ENCODE measurements at places on chromosomes 5 and 9. TPM values are rescaled to one million over a fixed set of nuclear protein-coding genes. Genes with fewer than 3 reads are reported as not detected.

DNA sequence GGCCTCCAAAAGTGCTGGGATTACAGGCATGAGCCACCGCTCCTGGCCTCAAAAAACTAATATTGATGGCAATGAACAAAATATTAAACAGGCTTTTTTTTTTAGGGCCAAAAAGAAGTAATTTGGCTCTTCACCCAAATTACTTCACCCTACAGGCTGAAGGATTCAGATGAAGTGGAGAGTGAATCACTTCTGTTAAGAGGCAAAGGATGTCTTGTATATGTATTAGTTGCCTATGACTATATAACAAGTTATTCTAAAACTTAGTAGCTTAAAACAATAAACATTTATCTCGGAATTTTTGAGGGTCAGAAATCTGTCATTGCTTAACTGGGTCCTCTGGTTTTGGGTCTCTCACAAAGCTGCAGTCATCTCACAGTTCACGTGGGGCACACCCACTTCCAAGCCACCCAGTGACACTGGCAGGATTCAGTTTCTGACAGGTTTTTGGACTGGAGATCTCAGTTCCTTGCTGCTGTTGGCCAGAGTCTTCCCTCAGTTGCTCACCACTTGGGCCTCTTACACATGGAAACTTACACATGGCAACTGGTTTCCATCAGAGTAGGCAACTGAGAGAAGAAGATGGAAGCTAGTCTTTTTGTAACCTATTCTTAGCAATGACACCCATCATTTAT is 66.7 kb downstream of the IQGAP2 start:
- DNase-seq, result no peak

Gene SH3PXD2B
- total RNA-seq, result 63.0 TPM

DNA sequence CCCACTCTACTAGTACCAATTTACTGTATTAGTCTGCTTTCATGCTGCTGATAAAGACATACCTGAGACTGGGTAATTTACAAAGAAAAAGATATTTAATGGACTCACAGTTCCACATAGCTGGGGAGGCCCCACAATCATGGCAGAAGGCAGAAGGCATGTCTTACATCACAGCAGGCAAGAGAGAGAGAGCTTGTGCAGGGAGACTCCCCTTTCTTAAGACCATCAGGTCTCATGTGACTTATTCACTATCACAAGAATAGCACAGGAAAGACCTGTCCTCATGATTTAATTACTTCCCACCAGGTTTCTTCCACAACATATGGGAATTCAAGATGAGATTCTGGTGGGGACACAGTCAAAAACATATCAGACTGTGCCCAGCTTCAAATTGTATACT is 11.5 kb downstream of the UGT3A1 start:
- DNase-seq, result no peak

DNA sequence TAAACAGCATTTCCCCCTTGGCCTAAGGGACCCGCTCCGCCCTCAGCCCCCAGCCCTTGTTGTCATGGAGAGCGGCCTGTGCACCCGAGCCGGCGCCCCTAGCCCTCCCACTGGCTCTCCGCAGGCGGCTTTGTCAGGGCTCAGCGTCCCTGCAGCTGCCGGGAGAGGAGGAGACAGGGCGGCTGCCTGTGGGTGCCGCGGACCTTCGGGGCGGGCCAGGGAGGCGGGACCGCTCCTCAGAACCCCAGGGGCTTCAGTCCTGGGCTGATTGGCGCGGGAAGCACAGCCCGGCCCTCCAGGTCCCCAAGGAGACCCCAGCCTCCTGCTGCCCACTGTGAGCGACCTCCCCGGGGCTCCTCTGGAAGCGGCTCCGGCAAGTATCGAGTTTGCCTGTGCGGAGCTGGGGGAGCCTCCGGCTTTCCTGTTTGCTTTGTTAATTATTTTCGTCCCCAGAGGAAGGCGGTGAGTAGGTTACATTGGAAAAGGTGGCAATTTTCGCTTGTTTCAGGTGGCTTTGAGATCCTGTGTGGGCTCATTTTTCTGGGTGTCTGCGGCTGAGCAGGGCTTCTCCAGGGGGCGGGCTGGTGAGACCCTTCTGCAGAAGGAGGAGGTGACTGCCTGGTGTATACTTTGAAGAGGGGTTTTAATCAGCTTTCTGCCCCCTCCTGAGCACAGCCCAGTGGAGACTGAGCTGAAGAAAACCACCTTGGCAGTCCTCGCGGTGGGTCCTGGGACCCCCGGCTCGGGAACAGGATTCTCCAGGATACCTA is at the start of gene FGD3:
TSS of gene FGD3 (plus strand) at position 256 of the 770 bp plus-strand sequence. CDS start 28,734 bp downstream, outside the sequence.
- DNase-seq, result peak; percentile 81

DNA sequence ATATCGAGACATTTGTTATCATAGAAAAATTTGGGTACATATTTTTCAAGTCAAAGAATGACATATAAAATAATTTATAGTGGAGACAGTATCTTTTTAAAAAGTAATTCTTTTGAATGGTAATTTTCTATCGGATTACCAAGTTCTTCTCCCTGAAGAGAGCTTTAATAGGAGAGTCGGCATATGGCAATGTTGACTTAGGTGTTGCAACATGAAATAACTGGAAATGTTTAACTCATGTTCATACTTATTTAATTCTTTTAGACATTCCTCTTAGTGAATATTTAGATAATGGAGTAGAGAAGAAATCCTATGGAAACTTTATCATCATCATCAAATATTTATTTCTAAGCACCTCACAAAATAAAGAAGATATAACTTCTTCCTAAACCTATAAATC is 118.2 kb upstream of the CTNND2 start:
- DNase-seq, result peak; percentile 7

DNA sequence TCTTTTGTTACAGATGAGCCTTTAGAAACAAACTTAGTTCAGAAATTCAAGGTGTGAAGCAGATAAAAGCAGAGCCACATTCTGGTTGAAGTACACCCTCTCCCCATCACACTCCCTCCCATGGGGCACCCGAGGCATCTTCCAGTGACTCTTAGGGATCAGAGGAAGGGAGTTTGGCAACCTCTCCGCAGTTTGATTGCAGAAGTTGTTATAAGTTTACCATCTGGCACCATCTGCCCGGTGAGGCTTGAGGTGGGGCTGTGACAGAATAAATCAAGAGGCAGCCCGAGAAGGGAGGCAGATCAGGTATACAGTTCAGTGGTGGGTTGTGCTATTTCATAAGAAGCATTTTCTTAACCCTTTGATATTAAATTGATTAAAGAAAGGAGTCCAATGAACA is 458.6 kb upstream of the CLINT1 start:
- no peak for DNase-seq

Gene DND1
- total RNA-seq, result not detected

- no peak for DNase-seq
Measured at GRCh38 chr5:75055727-75056144, 3.4 kb upstream of the GCNT4 start.

Gene SLC6A7
- total RNA-seq, result not detected

Gene DDX4
- total RNA-seq, result not detected

DNA sequence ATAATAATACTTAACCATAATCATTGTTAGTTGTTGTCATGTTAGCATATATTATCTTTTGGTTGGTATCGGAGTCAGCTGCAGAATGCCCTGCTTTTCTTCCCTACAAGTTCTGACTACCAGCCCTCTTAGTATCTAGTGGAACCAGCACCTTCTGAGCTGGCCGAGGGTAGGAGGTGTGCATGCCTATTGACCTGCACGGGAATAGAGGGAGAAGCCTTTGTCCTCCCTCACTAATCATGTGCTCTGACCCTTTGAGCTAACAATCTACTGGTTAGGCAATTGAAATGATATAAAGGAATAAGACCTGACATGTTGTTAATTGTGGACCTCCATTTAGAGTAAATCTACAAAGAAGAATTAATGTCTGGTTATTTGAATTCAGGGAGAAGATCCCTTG is 4.1 kb downstream of the PCSK5 start:
- DNase-seq, result no peak

Gene ANKRD31
- not detected for total RNA-seq

Gene HRCT1
- total RNA-seq, result 28.7 TPM

- no peak for DNase-seq
Measured at GRCh38 chr9:109537288-109537687, 39.2 kb upstream of the PTPN3 start.

Gene FOXI1
- total RNA-seq, result 0.18 TPM

DNA sequence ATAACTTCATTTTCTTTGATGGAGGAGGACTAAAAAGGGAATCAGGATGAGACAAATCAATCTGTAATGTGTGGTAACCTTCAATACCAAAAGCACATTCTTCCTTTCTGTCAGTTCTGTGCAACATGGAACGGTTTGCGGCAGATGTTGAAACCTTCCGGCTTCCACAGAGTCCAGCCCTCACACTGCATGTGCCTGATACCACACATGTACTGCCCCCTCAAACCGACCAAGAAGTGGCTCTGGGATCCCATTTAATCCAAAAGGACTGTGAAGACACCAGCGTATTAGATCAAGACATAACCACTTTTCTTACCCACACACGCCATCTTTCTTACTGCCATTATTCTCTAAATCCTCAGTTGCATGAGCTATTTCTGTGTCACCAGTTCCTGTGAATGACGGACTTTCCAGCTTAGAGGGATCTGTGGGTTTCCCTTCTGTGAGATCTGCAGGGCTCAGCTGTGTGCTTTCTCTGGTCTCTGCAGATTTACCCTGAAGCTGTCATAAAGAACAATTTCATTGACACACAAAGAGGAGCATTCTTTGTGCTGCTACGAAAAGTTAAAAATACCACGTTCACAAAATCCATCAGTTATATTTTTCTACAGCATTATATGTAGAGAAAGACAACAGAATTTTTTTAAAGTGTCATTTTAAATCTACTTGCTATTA is 25.8 kb downstream of the NSUN2 start:
- DNase-seq, result no peak

Gene POLR3G
- not detected for total RNA-seq

DNA sequence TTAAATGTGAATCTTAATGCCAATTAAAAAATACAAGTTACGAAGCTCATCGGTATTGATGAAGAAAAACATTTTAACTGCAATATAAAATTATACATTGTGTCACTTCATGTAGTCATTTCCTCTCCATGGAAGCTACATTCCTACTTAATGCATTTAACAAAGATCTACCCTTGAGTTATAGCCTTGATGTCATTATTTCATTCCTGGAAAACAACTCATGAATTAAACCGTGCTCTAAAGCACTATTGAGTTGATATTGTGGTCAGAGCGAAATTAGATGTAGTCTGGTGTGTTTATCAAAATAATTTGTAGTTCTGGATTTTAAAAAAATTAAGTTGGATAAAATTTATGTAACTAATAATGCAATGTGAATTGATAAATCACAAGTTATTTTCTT is 11.1 kb downstream of the C5orf47 start:
- no peak for DNase-seq

- no peak for DNase-seq
Measured at GRCh38 chr9:121204121-121204520, 2.5 kb upstream of the RAB14 start.

- DNase-seq, result no peak
Measured at GRCh38 chr5:174665347-174665746, 59.0 kb upstream of the MSX2 start.

- no peak for DNase-seq
Measured at GRCh38 chr5:89946508-89946907, 463.0 kb downstream of the CETN3 start.

Gene PTPA
- total RNA-seq, result 16.5 TPM

Gene SOX30
- total RNA-seq, result not detected

DNA sequence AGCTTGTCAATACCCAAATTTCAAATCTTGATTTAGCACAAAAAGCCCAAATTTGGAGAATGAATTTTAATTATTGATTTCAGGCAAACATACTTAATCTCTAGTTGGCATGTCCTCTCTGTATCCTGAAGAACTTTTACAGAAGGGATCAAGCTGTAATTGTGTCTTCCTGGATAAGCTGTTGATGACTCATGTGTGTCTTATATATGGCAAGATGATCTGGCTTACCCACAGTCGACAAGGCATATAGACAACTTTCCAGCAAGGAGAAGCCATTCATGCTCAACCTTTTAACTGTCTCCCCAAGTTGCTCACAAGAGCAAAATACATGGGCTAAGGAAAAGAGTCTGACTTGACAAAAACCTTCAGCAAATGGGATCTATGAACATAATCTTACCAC is 112.5 kb upstream of the SLCO6A1 start:
- no peak for DNase-seq

- no peak for DNase-seq
Measured at GRCh38 chr9:89394412-89394811, 76.1 kb downstream of the SECISBP2 start.

Gene FCN2
- total RNA-seq, result not detected

- no peak for DNase-seq
Measured at GRCh38 chr5:143772621-143773020, 39.3 kb upstream of the HMHB1 start.

- DNase-seq, result no peak
Measured at GRCh38 chr5:72555871-72556270, 48.7 kb upstream of the ZNF366 start.

Gene FOXD4L5
- not detected for total RNA-seq

Gene CDC25C
- not detected for total RNA-seq

DNA sequence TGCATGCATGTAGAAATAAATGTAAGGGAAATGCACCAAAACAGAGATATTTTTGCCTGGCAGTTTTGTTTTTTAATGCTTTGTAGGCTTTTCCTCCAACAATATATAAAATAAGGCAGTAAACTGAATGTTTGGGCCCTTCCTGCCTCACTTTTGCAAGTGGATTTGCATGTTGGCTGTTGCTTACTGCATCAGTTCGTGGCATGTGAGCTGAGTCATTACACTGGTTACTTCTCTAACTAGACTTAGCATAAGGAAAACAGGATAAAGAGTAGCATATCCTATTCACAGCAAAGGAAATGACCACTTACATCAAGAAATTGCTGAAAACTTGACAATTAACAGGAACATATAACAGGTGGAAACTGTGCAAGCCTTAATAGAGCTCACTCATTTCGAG is 113.4 kb downstream of the TLE1 start:
- no peak for DNase-seq

GRCh38 chr9:82332018-82332773 is 343.6 kb downstream of the SPATA31D1 start:
- peak; percentile 45 for DNase-seq

GRCh38 chr9:131019388-131020239 is 10.6 kb downstream of the LAMC3 start:
- no peak for DNase-seq

DNA sequence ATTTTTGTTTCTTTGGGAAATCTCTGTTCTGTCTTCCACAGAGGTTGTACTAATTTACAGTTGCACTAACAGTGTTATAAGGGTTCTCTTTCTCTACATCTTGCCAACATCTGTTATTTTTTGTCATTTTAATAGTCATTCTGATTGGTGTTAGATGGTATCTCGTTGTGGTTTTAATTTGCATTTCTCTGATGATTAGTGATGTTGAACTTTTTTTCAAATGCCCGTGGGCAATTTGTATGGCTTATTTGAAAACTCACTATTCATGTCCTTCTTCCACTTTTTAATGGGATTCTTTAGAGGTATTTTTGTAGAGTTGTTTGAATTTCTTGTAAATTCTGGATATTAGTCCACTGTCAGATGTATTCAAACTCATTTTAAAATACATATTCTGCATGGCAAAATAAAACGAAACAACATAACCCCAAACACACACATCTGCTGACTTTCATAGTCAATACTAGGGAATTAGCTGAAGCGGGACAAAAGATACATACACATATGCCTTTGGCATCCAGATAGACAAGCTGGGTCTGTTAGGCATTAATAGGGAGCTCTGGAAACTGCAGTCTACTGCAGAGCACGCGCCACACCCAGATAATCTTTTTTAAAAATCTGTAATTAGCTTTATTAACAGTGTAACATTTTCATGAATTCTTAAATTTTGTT is 5.8 kb upstream of the SPATA31C2 start:
- no peak for DNase-seq

Gene CCNB1
- total RNA-seq, result 23.7 TPM

Gene F2R
- 5.8 TPM for total RNA-seq

GRCh38 chr9:36991516-36992134 is 42.4 kb downstream of the PAX5 start:
- DNase-seq, result peak; percentile 30

Gene NKD2
- total RNA-seq, result 4.4 TPM
